Large intestine (tissue), 12 donors: ENCODE measurements at places on chromosomes 2 and 18. TPM values are rescaled to one million over a fixed set of nuclear protein-coding genes. Genes with fewer than 3 reads are reported as not detected.

DNA sequence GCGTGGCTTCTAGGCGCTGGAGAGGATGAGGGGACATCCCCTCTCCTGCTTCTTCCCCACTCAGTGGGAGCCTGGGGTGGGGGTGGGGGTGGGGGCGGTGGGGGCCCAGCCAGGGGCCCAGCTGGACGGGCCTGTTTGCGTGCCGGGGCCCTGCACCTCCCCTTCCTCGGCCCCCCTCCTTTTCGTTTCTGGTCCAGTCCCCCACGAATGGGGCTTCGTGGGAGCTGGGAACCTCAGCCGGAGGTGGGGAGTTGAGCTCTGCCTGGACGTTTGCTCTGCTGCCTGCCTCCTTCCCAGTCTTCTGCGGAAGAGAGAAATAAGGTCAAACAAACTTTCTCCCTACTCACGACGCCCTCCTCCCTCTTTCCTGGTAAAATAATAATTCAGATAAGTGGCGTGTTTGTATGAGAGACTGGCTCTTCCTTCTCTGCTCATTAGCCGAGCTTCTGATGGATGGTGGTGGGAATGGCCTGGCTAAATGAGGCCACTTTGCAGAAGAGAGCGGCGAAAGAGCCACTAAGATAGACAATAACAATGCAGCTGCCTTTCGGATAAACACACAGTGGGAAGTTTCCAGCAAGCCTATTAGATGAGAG is 782 bp downstream of the MTA3 start:
- peak overlapping the region; percentile 68 for H3K27ac ChIP-seq
- peak overlapping the region; percentile 71 for H3K4me3 ChIP-seq
- peaks cover 20% of the 10 kb centered on the region for H3K4me1 ChIP-seq
- H3K36me3 ChIP-seq, result peaks cover 12% of the 10 kb centered on the region

The ANKRD30BL gene
- polyA plus RNA-seq, result 0.09 TPM

The SMAD7 gene
- polyA plus RNA-seq, result 59.4 TPM

The RESP18 gene
- 0.46 TPM for polyA plus RNA-seq

- no peak overlapping the region for H3K27ac ChIP-seq
- no peaks in the 10 kb centered on the region for H3K4me1 ChIP-seq
- no peaks in the 10 kb centered on the region for H3K27me3 ChIP-seq
- no peaks in the 10 kb centered on the region for H3K36me3 ChIP-seq
Observed at GRCh38 chr18:6976935-6977334, 140.7 kb downstream of the LAMA1 start.

DNA sequence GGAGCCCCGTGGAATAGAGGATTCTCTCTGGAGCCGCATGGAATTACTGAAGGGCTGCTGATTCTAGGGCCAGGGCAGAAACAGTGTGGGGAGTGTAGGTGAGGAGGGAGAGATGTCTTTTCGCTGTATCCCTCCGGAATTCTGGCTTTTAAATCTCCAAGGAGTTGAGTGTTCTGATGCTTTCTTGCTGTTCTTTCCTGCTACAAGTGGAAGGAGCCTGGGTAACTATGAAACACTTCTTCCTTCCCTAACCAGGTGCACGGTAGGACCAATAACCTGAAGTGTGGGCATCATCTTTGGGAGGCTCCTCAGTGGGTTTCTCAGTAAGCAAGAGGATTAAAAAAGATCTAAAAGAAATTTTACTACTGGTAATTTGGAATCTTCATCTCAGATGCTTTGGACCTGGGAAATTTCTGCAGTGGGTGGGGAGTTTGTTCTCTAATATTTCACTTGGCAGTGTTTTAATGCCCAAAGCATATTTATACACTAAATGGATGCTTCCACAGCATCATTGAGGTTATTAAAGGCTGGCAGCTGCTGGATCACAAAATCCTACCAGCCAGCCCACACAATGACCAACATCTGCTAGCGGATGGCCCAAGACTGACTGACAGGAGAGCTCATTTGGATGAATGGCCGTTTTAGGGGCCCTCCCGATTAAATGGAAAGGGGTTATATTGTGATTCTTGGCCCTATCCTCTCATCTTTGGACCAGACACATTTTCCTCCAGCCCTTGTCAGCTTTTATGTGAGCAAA is 2.1 kb downstream of the EML6 start:
- H3K4me3 ChIP-seq, result peak overlapping the region; percentile 23
- peaks cover 14% of the 10 kb centered on the region for H3K4me1 ChIP-seq
- no peaks in the 10 kb centered on the region for H3K36me3 ChIP-seq
- no peak for DNase-seq
- peaks cover 24% of the 10 kb centered on the region for H3K27me3 ChIP-seq

The CCDC68 gene
- 46.3 TPM for polyA plus RNA-seq

GRCh38 chr2:226730481-226730880 is 69.1 kb downstream of the IRS1 start:
- H3K4me1 ChIP-seq, result peaks cover 17% of the 10 kb centered on the region
- H3K4me3 ChIP-seq, result no peak overlapping the region
- DNase-seq, result peak; percentile 27
- no peak overlapping the region for H3K27ac ChIP-seq

DNA sequence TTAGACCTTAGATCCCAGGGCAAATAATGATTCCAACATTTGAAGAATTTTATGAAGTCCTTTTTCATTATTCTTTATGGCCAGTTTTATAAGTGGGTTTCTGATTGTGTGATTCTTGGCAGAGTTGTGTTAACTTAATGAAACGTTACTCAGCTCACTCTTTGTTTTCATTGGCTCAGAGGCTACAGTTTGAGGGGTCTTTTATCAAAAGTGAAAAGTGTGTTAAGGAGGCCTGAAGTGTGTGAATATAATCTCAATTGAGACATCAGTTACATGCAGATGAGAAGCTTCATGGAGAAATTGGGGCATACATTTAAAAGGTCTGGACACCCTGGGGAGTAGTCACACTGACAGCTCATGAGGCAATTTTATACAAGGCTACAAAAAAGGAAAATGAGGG is 74.6 kb downstream of the ASXL3 start:
- no peak overlapping the region for H3K27ac ChIP-seq
- DNase-seq, result no peak

DNA sequence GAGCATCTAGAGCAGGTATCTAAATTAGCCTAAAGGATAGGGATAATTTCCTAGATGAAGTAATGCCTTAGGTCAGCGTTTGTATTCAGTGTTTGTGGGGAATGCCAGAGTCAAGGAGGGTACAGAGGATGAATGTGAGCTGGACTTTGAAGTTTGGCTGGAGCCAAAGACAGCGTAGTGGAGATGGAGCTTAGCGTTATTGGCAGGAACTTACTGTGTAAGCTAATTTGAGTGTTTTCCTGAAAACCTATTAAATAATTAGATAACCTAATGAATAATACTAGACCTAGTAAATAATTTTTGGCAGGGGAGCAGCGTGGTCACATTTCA is 4.2 kb downstream of the RNF138 start:
- no peak overlapping the region for H3K27ac ChIP-seq
- H3K4me3 ChIP-seq, result no peak overlapping the region
- peak; percentile 29 for DNase-seq
- H3K27me3 ChIP-seq, result no peaks in the 10 kb centered on the region

The IL1R1 gene
- polyA plus RNA-seq, result 21.6 TPM
